Hematopoietic multipotent progenitor cell treated with erythropoietin and hydrocortisone succinate and interleukin-3 and kit ligand, for 17 days (in vitro differentiated cells): ENCODE measurements at places on chromosomes 5 and 9.

DNA sequence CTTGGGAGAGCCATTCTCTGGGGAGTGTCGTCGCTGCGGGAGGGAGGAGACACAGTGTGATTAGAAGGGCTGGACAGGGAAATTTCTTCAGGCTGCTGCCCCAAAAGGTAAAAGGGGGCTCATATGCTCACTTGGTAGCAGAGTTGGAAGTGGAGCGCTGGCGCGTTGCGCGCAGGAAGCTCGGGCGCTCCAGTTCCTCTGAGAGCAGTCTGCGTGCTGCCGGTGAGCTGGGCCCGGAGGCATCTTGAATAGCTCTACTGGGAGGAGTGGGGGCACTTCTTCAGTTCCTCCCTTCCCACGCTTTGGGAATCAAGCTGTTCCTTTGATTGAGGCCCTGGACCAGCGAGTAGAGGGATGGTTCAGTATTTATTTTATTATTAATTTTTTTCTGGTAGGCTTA lies 2.7 kb downstream of the RXFP3 start:
- no peak for DNase-seq

GRCh38 chr5:15993919-15994318 lies 185.7 kb downstream of the MARCHF11 start:
- DNase-seq = no peak

DNA sequence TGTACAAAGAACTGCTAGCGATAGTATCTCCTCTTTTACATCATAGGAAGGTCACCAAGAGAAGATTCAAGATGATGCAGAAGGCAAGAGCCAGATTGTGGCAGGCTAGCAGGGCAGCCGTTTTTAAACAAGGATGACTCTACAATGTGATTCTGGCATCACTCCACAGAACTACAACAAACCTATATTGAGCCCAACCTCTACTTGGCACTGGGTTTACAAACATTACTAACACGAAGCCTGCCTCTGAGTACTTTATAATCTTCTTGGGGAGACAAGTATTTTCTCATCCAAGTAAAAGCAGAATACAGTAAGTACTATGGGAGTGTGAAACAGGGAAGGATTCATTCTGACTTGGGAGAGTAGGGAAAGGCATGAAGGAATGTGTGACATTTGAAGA lies 448.6 kb downstream of the ZNF608 start:
- no peak for DNase-seq

DNA sequence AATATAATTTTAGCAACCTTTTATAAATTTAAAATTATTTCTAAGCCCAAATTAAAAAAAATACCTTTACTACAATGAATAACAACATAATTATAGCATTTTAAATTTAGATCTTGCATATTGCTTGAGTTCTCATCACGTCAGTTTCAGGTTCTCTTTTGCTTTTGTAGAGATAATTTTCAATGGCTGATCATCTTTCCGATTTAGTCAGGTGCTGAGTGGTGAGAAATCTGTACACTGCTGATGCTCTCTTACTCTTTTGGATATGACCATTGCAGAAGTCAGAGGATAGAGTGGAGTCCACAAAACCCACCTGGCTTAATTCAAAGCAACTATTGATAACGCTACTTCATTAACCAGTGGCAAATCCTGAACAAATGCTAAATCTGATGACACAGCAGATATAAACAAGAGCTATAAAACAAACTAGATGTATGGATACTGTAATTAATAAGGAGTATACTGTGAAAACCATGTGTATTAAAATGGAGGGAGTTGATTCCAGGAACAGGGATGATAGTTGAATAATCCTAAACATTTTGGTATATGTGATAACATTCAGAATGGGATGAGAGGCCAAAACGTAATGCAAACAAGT lies 394.8 kb downstream of the CSNK1G3 start:
- no peak for DNase-seq

DNA sequence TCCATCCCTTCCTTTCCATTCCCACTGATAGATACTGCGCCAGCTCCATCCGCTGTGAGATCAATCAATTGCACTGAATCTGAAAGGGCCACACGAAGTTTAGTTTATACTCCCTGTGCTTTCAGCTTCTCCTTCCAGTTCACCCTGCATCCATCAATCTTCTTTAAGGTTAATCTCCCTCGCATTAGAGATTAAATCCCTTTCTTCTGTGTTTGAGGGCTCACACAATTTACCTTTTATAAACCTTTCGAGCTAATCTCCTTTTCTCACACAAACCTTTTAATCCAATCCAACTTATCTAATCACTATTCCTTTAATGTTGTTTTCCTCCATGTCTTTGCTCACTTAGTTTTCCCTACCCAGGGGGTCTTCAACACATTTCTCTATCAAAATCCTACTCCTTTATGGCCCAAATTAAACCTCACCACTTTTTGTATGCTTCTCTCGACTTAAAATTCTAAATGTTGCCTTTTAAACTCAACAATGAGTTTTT lies 64.6 kb upstream of the HAPLN1 start:
- DNase-seq = no peak

GRCh38 chr9:137023583-137023991 lies 4.5 kb downstream of the ABCA2 start:
- DNase-seq = no peak

GRCh38 chr9:114180696-114181606 lies 25.6 kb downstream of the COL27A1 start:
- no peak for DNase-seq

GRCh38 chr5:10248378-10249260 lies 1.1 kb downstream of the ATPSCKMT start:
- DNase-seq = no peak
